ENCODE measurements at places on chromosomes 2 and 18.

GRCh38 chr18:76317136-76317535 is 177.9 kb downstream of the ZNF516 start:
- DNase-seq, result no peak

DNA sequence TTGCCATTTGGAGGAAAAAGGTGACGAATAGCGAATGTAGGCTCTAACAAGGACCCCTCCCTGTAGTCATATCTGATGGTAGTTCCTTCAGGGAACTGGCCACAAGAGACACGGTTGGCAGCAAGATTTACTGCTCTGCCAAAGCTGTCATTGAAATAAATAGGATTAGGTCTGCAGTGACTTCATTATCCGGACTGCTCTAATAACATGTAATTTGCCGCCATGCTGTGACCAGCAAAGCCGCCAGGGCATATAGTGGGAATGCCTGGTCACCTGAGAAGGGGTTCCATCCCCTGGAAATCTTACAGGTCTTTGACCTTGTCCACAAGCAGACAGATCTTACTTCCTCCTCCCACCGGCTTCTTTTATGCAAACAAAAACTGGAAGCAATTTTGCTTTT is 59.4 kb upstream of the LAPTM4A start:
- DNase-seq, result no peak

DNA sequence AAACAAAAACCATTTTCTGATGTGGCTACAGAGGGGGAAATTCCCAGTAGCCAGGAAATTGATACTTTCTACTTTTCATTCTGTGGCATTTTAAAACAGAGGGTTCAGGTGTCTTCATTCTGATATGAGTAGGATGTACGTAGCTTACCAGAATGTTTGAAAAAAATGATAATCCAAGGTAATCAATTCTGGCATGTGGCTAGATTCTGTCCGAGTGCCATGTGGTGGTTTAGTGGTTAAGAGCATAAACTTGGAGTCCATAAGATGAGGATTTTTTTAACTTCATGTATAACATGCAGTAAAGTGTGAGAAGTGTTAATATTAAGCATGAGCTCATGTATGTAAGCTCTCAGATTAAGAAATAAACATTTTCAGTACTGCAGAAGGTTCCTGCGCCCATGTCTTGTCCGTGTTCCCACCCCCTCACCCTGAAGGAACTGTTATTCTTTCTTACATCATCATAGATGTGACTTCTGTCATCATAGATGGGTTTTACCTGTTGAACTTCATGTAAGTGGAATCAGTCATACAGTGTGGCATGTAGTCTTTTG is 4.5 kb downstream of the B3GNT2 start:
- no peak for DNase-seq

- DNase-seq, result no peak
Measured at GRCh38 chr2:15968280-15969178, 28.2 kb downstream of the MYCN start.
